ENCODE measurements at places on chromosomes 13 and 19.

DNA sequence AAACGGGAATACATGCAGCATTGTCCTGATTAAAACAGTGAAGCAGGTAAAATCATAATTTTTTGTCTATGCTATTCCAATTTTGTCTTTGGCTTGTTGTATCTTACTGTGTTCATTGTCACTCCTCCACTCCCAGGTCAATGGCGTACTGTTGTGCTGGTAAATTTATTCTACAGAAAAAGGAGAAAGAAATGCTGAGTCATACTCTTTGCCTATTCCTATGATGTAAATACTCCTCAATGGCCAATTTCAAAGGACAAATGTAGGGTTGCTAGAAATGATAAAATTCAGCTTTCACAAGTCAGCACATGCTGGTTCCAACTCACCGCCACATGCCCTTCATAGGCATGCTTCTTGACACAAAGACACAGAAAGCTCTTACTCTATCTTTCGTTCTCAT, 694.4 kb upstream of the PCDH20 start:
- no peak for DNase-seq

DNA sequence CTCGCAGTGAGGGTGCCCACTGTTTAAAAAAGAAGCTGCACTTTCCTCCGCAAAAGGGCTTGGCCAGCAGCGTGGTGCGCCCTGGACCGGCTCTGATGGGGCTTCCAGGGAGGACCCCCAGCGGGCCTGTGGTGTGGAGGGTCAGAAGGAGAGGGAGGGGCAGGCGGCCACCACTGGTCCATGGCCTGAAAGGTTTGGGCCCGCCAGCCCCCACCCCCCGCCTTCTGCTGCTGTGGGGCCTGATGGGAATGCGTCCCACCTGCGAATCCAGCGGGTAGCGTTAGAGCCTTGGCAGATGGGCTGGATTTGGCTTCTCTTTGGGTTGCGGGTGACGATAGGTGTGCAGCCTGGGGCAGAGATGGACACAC, 34.7 kb downstream of the TMEM255B start:
- no peak for DNase-seq

GRCh38 chr13:62246581-62246980, 830.9 kb upstream of the PCDH20 start:
- DNase-seq, result no peak

DNA sequence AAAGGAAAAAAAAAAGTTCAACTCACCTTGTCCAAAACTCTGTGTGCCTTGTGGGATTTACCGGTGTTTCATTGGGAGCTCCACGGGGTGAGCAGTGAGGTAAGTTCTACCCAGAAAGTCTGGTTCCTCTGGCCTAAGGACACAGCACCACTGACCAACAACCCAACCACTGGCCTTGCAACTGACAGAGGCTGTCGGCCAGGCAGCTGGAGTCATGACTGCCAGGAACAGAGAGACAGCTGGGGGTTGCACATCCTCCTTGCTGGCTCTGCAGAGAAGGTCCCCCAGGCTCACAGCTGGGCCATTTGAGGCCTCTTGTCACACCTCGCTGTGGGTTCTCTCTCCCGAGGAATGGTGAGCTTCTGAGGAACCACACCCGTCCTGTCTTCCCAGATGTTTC, 59.5 kb downstream of the ANKRD10 start:
- DNase-seq, result no peak

GRCh38 chr13:48066310-48066989, 28.5 kb downstream of the MED4 start:
- peak; percentile 10 for DNase-seq

- no peak for DNase-seq
Measured at GRCh38 chr13:99747403-99747710, 224.2 kb downstream of the ZIC5 start.

DNA sequence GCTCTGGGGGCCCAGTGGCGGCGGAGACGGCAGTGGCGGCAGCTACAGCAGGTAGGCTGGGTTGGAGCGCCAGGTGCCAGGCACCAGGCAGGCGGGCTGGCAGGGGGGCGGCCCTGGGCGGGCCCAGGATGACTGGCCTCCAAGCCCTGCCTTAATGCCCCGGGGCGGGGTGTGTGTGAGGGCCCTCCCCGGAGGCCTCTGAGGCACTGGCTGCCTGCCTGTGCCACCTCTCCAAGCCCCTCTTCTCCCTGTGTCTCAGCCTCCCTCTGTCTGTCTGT, at the start of gene KLK11:
KLK11 (minus strand) TSS at position 63 of the 278 bp plus-strand sequence. CDS start 985 bp downstream, outside the sequence.
- no peak for DNase-seq

GRCh38 chr19:12137221-12137940, 2.8 kb downstream of the ZNF20 start:
- peak; percentile 18 for DNase-seq

- no peak for DNase-seq
Measured at GRCh38 chr19:28980236-28980868, 232.6 kb downstream of the UQCRFS1 start.

- DNase-seq, result peak; percentile 52
Measured at GRCh38 chr19:38657633-38658222, 10.3 kb downstream of the ACTN4 start.

GRCh38 chr19:13629687-13630357, 123.5 kb upstream of the CACNA1A start:
- DNase-seq, result no peak

DNA sequence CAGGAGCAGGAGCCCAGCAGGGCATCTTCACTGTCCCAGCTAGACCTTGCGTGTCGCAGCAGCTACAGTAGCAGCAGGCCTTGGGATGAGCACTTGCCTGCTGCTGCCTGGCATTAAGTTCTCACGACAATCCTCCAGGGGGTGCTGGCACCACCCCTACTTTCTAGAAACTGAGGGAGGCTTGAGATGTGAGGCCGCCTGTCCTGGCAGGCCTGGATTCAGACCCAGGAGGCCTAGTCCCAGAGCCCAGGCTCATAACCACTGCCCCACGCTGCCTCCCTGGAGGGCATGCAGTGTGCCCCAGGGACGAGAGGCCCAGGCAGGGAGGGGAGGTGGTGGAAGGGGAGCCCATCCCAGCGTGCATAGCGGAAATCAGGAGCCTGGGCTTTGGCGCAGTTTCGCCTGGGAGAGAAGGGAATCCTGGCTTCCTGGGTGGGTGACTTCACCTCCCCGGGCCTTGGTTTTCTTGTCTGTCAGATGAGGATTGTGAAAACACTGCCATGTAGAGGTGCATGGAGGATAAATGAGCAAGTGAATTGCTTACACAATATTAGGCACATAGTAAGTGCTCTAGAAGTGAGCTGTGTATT, 26.1 kb downstream of the PPP5C start:
- DNase-seq, result no peak

GRCh38 chr13:110590577-110590976, 24.8 kb upstream of the NAXD start:
- DNase-seq, result no peak

GRCh38 chr13:85651440-85651839, 147.8 kb downstream of the SLITRK6 start:
- DNase-seq, result no peak

DNA sequence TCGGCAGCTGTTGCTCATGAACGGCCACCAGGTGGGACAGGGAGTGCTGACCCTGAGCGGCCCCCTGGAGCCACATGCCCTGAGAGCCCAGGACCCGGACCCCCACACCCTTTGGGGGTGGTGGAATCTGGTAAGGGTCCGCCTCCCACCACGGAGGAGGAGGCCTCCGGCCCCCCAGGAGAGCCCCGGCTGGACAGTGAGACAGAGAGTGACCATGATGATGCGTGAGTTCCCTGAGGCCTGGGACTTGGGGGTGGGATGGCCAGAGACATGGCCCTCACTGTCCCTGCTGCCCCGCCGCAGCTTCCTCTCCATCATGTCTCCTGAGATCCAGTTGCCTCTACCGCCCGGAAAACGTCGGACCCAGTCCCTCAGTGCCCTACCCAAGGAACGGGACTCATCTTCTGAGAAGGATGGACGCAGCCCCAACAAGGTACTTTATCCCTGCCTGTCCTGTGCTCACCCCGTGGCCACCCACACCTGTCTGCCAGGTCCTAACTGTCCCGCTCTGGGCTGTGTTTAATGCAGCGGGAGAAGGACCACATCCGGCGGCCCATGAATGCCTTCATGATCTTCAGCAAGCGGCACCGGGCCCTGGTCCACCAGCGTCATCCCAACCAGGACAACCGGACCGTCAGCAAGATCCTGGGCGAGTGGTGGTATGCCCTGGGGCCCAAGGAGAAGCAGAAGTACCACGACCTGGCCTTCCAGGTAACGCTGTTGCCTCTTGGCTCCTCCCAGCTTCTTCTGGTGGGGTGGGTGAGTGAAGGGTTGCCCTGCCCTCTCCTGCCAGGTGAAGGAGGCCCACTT, 14.7 kb upstream of the PRR19 start:
- DNase-seq, result no peak

Data from CD4-positive, alpha-beta T cell treated with Interleukin-4 for 1 hour (primary cell).